ENCODE measurements at places on chromosomes 6 and 20. TPM values are rescaled to one million over a fixed set of nuclear protein-coding genes. Genes with fewer than 3 reads are reported as not detected.

- no peak for DNase-seq
Measured at GRCh38 chr20:62627901-62628612, 14.2 kb upstream of the SLCO4A1 start.

- no peak for DNase-seq
Measured at GRCh38 chr6:131281471-131282270, 146.4 kb downstream of the AKAP7 start.

DNA sequence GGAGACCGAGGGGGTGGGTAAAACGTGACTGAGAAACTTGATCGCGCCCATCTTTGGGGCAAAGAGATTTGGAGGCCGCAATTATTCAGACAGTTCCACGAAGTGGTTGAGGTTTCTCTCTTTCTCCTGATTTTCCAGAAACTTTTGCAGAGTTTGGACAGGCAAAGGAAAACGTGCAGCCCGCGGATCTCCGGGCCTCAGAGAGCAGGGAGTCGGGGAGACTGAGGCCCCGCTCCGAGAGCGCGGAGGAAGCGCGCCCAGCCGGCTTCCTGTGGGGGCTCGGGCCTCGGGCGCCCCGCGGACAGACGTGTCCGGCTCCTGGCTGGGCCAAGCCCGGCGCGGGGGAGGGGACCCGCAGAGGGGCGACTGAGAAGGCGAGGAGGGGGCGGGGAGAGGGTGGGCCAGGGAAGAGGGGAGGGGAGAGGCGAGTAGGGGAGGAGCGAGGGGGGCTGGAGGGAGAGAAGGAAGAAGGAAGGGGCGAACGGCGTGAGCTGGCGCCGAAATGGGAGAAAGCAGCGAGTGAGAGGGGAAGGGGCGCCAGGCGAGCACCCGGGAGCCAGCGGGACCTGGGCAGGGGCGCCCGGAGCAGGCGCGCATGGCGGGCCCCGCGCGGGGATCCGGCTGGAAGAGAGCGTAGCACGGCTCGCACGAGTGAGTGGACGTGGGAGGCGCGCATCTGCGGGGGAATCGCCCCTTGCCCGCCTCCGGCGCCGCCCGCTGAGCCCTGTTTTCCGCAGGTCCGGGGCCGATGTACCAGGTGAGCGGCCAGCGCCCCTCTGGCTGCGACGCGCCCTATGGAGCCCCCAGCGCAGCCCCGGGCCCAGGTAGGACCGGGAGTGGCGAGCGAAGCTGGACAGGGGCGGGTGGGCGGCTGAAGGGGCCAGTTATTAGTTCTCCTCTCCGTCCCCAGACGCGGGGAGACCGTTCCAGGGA, at the start of gene MDFI:
MDFI (plus strand) TSS at position 467 of the 933 bp plus-strand sequence; CDS start at position 749, 282 bp downstream.
- DNase-seq = peak; percentile 89

DNA sequence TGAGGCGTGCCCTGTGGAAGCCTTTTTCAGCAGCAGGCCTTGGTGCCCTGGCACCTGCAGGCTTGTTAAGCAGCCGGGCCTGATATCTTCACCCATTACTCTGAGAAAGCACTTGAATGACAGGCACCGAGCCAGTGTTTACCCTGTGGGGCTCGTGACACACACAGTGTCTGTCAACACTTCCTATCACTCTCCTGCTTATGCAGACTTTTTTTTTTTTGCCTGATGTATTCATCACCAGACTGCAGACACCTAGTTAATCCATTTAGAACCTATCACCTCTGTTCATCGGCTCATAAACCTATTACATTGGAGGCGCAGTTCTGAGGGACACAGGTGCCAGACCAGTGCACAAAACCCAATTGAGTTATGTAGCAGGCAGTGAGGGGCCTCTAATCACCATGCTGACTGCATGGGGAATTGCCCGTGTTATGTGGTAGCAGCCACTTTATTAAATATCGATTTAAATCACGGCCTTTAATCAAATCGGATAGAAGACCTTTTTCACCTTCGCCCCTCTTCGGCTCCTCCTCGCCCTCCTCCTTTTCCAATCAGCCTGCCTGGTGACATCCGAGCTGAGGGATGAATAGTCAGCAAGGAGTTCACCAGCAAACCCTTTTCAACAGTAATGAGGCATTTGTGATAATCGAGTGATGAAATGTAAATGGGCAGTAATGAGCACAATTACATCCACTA, 962.9 kb upstream of the SLC35B3 start:
- DNase-seq = peak; percentile 15

DNA sequence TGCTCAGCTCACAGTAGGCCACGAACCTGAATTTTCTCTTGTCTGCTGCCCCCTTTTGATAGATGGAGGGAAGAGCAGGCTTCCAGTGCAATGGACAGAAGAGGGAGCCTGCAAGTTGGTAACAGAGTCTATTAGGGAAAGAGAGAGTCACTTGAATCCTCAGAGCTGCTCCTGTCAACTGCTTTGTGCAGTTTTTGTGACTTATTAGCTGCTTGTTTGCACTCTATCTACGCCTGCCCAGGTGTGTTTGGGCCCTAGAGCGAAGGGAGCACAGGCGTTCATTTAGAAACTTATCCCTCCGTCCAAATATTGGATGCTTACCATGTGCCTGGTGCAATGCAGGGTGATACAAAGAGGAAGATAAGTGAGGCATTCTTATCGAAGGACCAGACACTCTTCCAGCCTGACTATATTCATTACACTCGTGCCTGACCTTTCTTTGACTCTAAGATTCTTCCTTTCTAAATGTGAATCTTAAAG, 11.6 kb upstream of the SLC2A12 start:
- DNase-seq = peak; percentile 85

- DNase-seq = no peak
Measured at GRCh38 chr6:87754828-87755227, 52.8 kb upstream of the AKIRIN2 start.

DNA sequence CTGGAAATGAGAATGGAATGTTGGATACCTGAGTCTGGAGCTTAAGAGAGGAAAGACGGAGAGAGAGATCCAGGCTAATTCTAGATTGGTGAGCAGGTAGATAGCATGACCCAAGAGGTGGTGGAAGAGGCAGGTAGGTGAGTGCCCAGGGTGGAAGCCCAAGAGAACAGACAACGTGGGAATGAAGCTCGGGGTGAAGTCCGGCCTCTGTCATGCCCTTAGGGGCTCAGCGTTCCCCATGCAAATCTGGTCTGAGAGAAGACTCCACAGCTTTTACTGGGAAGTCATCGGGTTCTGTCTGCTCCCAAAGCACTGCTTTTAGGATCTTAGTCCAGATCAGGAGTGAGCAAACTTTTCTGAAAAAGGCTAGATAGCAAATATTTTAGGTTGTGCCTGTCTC, 3.6 kb downstream of the NELFCD start:
- no peak for DNase-seq

GRCh38 chr6:8556370-8557013, 121.1 kb upstream of the SLC35B3 start:
- no peak for DNase-seq

DNA sequence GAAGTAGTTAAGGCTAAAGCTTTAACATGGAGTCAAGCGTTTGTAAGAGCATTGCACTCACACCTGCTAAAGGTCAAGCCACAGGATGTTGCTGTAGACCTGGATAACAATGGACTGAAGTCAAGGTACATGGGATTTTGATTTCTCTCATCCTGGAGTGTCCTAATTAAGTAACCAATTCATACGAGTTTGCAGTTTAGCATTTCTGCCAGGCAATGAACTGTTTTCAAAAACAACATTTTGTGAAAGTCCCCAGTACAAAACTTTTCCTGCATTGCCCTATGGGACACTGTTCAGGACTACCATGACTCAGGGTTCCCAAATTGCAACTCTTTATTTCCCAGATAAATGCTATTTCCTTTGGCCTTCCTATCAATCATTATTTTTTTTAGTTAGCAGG, 17.4 kb upstream of the SIRPB1 start:
- no peak for DNase-seq

The FOXC1 gene
- 9.1 TPM for total RNA-seq

The HS3ST5 gene
- 0.21 TPM for total RNA-seq
